ENCODE measurements at places on chromosomes 4 and X. TPM values are rescaled to one million over a fixed set of nuclear protein-coding genes. Genes with fewer than 3 reads are reported as not detected.

Gene NSUN7
- polyA plus RNA-seq, result 2.0 TPM

Gene KDR
- 42.5 TPM for polyA plus RNA-seq

Gene ZGRF1
- 12.9 TPM for polyA plus RNA-seq

Gene KLF3
- polyA plus RNA-seq, result 42.1 TPM

Gene RNF150
- 34.6 TPM for polyA plus RNA-seq

Gene SSX2B
- not detected for polyA plus RNA-seq

Gene CNGA1
- polyA plus RNA-seq, result 0.36 TPM

Gene SSX3
- not detected for polyA plus RNA-seq

DNA sequence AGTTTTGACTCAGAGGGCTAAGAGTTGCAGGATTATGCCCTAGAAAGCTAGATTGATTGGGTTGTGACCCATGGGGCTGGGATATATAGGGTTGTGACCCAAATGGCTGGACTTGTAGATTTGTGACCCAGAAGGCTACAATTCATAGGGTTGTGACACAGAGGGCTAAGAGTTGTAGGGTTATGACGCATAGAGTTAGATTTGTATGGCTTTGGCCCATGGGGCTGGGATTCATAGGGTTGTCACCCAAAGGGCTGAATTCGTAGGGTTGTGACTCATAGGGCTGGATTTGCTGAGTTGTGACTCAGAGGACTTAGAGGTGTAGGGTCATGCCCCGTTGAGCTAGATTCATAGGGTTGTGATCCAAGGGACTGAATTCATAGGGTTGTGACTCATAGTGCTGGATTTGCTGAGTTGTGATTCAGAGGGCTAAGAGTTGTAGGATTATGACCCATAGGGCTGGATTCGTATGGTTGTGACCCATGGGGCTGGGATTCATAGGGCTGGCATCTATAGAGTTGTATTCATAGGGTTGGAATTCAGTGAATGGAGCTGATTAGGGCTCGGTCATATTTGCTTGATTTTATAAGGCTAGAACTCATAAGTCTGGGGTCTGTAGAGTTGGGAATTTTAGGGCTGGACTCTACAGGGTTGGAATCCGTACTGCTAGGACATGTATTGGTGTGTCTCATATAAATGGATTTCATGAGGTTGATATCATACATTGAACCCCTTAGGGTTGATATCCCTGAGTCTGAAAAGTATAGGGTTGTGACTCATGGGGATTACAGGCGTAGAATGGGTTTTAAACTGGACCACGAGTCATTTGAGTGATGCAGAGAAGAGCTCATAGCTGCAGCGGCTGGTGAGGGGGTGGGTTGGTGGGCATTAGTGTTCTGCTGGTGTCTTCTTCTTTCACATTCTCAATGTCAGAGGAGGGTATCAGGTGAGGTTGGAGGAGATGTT, 125.7 kb downstream of the CRLF2 start:
- DNase-seq, result no peak

GRCh38 chrX:154797006-154797405, 8.3 kb downstream of the MPP1 start:
- no peak for DNase-seq

- peak; percentile 21 for DNase-seq
Observed at GRCh38 chr4:114694770-114695169, 96.2 kb downstream of the UGT8 start.

DNA sequence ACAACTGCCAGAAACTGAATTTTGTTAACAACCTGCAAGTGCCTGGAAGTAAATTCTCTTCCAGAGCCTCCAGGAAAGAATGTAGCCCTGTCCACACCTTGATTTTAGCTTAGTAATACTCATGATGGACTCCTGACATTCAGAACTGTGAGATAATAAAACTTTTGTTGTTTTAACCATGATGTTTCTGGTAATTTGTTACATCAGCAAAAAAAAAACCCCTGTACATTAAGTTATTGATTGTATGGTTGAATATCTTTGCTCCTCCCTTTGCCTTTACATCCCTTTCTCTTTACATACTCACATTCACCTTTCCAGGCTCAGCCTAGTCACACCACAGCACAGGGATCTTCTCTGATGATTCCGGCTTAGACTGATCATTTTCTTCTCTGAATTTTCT, 881.8 kb upstream of the GRID2 start:
- no peak for DNase-seq

DNA sequence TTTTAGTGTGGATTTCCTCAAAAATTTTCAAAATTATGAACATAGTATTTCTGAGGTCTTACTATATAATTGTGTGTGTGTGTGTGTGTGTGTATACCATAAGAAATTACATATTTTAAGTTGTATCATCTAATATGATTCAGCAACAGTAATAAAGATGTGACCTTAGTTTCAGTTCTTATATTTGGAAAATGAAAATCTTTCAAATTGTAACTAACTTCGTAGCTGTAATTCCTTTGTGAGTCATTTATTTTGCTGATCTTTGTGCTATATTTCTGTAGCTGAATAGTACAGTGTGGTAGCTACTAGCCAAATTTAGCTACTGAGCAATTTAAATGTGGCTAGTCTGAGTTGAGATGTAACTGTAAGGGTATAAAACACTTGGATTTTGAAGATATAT, 116.4 kb downstream of the RAP1GDS1 start:
- no peak for DNase-seq

DNA sequence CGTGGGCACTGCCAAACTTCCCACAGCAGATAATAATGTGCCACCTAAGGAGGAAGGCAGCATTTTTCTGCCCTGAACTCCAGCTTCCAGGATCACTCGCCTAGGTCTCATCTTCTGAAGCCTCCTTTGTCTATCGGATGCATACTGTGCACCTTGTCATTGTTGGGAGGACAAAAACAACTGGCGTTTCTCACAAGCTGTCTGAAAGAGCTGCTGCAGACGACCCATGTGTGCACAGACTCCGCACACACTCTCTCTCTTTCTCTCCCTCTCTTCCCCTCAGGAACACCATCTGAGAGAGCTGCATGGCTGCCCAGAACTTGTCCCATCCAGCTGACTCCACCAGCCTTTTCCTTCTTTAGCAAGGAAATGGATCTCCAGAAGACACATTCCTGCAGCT, 83.0 kb downstream of the MAML3 start:
- no peak for DNase-seq

DNA sequence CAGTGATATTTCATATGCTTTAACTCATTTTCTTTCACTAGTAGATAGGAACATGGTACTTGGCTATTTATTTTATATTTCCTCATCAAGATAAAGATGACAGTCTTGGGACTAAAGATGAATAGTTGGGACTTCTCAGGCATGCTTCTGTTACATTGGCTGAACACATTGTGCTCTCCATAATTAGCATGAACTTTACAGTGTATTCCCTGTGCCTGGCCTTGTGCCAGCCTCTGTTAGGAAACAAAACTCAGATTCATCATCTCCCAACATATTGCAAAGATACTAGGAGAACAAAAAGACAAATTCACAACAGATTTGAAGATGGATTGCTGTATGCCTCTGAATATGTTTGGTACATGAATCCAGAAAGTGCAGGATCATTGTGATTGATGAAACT, 26.4 kb downstream of the GRIA2 start:
- DNase-seq, result no peak

DNA sequence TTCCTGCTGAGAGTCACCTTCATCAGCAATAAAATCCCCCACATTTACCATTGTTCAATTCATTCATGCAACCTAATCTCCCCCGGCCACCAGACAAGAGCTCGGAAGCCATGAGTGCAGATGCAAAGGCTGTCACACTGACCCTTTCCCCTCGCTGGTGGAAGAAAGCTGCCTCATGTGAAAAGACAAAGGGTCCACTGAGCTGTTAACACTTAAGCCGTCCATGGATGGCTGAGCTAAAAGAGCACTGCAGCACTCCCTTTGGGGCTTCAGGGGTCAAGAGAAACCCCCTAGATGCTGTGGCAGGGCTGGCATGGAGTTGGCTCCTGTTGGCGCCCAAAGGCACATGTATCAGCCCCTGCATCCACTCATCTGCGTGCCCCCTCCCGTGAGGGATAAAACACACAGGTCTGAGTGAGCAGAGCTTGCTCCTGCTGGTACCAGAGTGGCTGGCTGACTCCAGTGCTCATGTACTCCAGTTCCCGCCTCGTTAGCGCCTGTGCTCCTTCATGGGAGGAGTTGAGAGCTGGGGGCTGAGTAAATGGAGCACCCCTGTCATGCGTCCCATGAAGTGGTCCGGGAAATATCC, 216.5 kb downstream of the PDHA2 start:
- no peak for DNase-seq

DNA sequence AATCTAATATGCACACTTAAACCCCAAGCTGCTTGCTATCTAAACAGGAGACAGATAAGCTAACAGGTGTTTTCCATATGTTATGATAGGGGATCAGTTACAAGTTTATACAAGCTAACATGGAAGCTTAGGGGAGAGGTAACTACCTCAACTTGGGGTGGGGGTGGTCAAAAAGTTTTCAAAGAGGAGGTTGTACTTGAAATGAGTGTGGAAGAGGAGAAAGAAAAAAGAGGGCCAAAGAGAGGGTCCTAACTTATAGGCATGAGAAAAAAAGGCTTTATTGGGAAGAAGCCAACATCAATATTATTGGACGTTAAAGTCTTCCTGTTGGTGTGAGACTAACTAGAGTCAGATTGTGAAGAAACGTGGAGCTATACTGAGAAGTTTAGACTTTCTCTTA, 205.9 kb downstream of the NDST4 start:
- no peak for DNase-seq

GRCh38 chr4:150853882-150854281, 161.2 kb downstream of the LRBA start:
- DNase-seq, result no peak

DNA sequence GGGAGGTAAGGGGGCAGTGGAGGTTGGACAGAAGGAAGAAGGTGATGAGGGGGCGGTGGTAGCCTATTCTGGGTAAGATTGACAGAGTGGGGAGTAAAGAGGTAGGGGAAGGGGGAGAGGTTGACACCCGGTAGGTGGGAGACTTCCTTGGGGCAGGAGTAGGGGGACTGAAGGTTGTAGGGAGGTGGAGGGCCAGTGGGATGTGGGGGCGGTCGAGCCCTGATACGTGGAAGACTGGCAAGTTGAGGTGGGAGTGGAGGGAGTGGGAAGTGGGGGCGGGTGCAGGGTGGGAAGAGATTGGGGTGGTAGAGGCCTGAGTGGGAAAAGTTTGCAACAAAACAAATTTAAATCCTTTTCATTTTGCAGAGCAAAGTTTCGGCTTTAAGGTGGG, 1.7 kb downstream of the GCNA start:
- no peak for DNase-seq

- DNase-seq, result peak; percentile 37
Observed at GRCh38 chrX:111100191-111100590, 4.2 kb downstream of the PAK3 start.

- DNase-seq, result no peak
Observed at GRCh38 chr4:139184129-139184528, 7.1 kb upstream of the ELF2 start.

GRCh38 chrX:23048806-23049573, 49.2 kb downstream of the DDX53 start:
- no peak for DNase-seq

- DNase-seq, result no peak
Observed at GRCh38 chr4:48905363-48906015, 1.1 kb downstream of the OCIAD2 start.

- no peak for DNase-seq
Observed at GRCh38 chr4:124123181-124123580, 589.4 kb downstream of the ANKRD50 start.

DNA sequence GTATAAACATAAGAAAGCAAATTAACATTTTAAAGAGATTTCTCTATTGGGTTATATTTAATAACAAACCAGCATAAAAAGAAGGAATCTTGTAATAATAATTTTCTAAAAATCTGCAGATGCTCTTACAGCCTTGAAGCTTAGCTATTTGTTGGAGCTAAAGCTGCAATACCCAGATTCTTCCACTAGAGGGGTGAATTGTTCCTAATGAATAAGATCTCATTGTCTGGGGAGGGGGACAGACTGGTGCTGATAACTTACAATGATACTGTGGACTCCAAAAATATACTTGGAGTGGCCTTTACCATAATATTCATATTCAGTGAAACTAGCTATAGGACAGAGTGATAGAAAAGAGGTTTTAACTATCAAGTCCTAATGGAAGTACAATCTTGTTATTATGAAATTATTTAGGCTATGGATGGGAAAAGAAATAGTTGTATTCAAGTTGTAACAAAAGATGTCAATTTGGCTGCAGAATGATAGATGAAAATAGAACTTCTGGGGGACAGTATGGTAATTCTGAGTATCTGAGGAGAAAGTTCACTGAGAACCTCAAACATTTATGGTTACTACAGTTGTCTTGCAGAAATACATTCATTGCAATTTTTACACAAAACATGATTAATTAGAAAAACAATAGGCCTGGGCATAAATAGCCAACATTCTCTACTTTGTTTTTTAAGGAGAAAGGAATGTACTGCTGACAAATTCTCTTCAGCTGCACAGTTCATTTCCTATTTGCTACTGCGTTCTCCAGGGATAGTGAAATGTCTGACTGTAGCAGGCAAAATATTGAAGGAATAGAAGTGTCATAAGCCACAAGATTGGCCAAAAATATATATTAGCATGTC, 443.3 kb downstream of the GBA3 start:
- peak; percentile 44 for DNase-seq

- no peak for DNase-seq
Observed at GRCh38 chr4:148441624-148441985, 609 bp downstream of the NR3C2 start.

DNA sequence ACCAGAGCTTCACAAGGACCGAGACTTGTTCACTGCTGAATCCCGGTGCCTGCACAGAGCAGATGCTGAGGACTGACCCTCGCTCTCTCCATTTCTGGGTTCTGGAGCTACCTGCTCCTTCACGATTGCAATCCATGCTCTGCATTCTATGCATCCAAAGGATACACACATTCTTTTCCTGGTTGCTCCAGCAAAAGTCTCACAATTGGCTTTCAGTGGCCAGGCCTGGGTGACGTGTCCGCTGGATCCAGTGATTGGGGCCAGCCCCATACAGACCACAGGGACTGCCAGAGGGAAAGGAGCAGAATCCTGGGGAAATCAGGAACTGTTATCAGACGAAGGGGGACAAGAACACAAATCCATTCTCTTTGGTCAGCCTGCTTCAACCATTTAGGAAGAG, 14.9 kb upstream of the CDKN2AIP start:
- DNase-seq, result no peak
